ENCODE measurements at places on chromosomes 6 and 20. TPM values are rescaled to one million over a fixed set of nuclear protein-coding genes. Genes with fewer than 3 reads are reported as not detected.

DNA sequence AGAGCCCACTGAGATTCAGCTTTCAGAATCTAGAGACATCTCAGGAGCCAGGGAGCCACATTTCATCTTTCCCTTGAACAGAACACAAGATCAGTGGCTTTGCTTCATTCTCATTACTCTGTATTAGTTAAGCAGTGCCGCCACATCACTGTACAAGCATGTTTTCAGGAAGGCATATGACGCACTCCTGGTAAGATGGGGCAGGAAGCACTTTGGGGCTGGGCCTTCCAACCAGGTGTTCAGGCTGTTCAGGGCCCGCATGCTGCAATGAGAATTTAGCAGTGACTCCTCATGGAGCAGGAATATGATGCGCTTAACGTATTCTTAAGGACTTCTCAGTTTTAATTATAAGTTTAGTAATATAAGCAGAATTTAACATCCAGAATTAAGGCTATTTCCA, 29.7 kb upstream of the GNRH2 start:
- no peak for DNase-seq

DNA sequence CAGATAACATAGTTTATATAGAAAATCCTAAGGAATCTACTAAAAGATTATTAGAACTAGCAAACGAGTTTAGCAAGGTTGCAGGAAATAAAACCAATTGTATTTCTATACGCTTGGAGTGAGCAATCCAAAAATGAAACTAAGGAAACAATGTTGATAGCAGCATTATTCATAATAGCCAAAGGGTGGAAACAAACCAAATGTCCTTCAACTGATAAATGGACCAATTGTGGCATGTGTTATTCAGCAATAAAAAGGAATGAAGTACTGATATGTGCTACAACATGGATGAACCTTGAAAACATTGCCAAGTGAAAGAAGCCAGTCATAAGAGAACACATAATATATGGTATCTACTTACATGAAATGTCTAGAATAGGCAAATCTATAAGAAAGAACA, 101.0 kb upstream of the VSTM2L start:
- DNase-seq: no peak

DNA sequence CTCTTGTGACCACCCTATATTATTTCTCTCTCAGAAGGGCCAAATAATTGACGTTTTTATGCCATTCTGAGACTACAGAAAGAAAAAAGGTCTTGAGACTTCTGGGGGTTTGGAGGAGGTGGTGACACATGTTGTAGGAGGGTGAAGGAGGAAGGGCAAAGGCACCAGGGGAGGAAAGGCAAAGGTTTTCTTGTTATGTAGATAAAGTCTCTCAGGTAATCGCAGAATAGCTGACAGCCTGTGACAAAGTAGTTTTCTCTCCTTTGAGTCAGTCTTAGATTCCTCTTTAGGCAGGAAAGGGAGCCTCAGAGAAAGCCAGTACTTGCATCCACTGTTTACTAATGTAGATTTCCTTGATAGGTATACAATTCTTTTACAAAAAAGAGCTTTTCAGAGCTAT, 23.6 kb downstream of the OR2B2 start:
- DNase-seq: no peak

DNA sequence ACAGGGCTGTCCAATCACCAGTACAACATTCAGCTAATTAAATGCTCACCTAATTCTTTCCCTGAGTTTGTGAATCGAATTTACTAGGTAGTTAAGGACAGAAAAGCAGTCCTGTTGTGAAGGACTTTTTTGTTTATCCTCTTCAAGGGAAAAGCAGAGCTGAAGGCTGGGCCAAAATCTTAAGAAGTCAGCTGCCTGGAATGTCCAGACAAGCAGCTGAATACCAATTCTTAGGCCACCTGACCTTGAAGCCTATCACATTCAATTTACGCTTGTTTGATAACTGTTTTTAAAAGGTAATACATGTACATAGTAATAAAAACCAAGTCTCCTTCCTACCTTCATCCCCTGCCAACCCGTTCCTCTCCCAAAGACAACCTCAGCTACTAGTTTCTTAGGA, 56.4 kb downstream of the UQCC1 start:
- no peak for DNase-seq

KCNK16 gene
- total RNA-seq: not detected

DEK gene
- 481 TPM for total RNA-seq

DNA sequence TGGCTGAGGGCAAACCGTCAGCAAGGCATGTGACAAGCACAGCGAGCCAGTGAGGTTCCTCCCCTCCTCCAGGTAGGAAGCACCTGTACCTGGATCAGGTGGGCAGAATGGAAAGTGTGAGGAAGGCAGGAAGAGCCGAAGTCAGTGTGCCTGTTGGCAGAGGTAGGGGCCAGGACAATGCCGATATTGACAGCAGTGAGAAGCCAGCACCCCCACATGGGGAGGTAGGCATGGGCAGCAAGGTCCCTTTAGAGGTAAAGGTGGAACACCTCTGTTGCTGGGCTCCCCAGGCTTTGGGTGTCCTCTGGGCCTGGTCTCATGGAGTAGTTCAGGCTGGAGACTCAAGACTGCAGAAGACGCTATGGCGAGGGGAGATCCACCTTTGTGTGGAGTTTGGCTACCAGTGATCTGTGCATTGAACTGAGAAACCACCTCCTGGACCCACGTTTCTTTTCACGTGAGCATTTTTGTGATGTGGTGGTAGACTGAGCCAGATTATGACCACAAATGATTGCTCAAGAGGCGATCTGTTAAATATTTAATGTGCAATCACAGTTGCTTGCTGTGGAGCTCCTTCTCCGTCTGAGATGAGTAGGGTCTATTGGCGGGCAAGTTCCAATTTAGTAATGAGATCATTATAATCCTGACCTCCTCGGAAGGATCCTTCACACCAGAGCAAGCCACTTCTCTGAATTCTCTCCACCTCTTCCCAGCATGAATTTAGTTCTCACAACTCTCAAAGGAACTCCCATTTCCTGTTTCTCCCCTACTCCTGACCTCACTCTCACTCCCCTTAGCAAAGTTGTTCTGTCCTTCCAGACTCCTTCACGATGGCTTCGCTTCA, 174.8 kb downstream of the CDH26 start:
- no peak for DNase-seq

- DNase-seq: no peak
Observed at GRCh38 chr6:123417535-123417934, 219.2 kb downstream of the TRDN start.

- no peak for DNase-seq
Observed at GRCh38 chr6:135231469-135231844, 50.3 kb downstream of the MYB start.

GRCh38 chr6:166508726-166509125, 77.8 kb downstream of the RAMACL start:
- DNase-seq: no peak

GRCh38 chr6:134663800-134664535, 285.9 kb downstream of the ALDH8A1 start:
- DNase-seq: no peak

FAM209B gene
- total RNA-seq: not detected

PRICKLE4 gene
- not detected for total RNA-seq

GRCh38 chr6:57224769-57225515, 2.8 kb upstream of the RAB23 start:
- DNase-seq: peak; percentile 12

DNA sequence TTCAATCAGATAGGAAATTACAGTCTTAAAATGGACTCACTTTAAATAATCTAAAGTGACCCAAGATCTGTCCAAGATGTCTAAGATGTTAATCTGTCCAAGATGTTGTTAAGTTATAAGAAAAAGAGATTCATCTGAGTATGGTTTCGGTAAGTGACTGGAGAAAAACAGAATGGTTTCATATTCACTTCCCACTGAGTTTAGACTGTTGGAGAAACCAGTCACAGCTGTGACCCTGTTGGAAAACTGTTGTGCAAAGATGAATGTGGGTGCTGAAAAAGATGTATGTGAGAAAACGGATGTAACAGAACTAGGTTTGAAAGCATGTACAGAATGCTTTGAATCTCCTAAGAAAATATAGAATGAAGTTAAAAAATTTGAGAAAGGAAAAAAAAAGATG, 325.9 kb downstream of the COL12A1 start:
- no peak for DNase-seq

Data from Daoy (cell line).